ENCODE measurements at places on chromosomes 2 and 18.
A peak's percentile ranks its signal among the peaks of the same experiment; 100 is the strongest.

- no peak overlapping the region for H3K27ac ChIP-seq
- no peaks in the 10 kb centered on the region for H3K36me3 ChIP-seq
- no peaks in the 10 kb centered on the region for H3K4me1 ChIP-seq
Observed at GRCh38 chr2:184890311-184890710, 292.0 kb downstream of the ZNF804A start.

- H3K27me3 ChIP-seq: no peaks in the 10 kb centered on the region
- DNase-seq: no peak
- H3K4me1 ChIP-seq: peaks cover 2% of the 10 kb centered on the region
Observed at GRCh38 chr2:238064376-238064775, 3.6 kb downstream of the SCLY start.

DNA sequence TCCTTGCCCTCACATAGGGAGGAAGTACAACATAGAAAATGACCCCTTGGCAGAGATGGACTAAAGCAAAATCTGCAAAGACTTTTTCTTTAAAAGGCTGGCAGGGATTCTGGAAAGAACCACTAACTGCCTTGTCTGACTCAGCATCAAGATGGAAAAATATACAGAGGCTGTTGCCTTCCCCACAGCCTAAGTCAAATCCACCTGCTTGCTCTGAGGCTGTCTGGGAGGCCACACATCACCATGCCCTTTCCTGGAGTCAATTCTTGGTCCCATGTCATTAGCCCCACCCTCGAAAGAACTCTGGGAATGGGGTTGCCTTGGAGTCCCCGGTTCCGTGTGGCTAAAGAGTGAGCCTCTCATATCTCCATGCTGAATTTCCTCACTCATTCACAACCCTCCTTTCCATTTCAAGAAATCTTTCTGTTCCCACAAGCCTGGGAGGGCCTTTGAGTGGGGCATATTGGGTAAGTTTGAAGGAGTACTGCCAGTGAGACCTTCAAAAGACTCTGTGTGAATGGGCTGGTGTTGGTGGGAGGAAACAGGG is 39.4 kb downstream of the BMP10 start:
- no peaks in the 10 kb centered on the region for H3K36me3 ChIP-seq
- no peaks in the 10 kb centered on the region for H3K4me1 ChIP-seq
- no peak overlapping the region for H3K4me3 ChIP-seq
- no peak for DNase-seq
- no peak overlapping the region for H3K27ac ChIP-seq
- no peaks in the 10 kb centered on the region for H3K27me3 ChIP-seq

- no peak overlapping the region for H3K4me3 ChIP-seq
- H3K4me1 ChIP-seq: no peaks in the 10 kb centered on the region
- peak; percentile 66 for DNase-seq
- H3K27ac ChIP-seq: no peak overlapping the region
- no peaks in the 10 kb centered on the region for H3K36me3 ChIP-seq
Observed at GRCh38 chr2:3628800-3629199, 29.2 kb upstream of the ALLC start.

DNA sequence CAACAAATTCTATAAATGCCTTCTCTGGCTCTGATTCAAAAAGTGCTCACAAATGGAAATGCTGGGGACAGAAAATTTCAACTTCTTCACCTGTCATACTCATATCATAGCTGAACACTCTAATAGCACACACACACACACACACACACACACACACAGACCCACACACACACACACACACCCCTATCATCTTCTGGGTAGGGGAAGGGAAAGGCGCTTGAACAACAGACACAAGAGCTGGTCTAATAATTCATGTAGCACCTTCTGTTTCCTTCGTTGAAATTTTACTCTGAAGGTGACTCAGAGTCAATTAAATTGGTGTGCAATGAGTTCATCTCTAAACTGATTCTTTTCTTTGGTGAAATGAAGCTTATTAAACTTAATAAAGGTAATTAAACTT is 32.9 kb downstream of the CD28 start:
- H3K36me3 ChIP-seq: no peaks in the 10 kb centered on the region
- H3K27ac ChIP-seq: no peak overlapping the region
- no peak overlapping the region for H3K4me3 ChIP-seq
- H3K4me1 ChIP-seq: no peaks in the 10 kb centered on the region
- DNase-seq: no peak

DNA sequence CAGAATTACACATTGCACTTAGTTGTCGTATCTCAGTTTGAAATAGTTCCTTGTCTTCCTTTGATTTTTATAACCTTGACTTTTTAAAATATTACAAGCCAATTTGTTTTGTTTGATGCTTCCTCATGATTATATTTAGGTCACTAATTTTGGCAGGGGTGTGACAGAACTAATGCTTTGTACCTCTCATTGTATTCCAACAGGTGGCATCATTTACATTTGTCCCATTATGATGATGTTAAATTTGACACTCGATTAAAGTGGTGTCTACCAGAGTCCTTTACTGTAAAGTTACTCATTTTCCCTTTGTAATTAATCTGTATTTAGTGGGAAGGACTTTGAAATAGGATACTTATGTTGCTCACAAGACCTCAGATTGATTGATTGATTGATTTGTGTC is 21.5 kb upstream of the MFSD2B start:
- H3K27ac ChIP-seq: no peak overlapping the region
- no peaks in the 10 kb centered on the region for H3K27me3 ChIP-seq

DNA sequence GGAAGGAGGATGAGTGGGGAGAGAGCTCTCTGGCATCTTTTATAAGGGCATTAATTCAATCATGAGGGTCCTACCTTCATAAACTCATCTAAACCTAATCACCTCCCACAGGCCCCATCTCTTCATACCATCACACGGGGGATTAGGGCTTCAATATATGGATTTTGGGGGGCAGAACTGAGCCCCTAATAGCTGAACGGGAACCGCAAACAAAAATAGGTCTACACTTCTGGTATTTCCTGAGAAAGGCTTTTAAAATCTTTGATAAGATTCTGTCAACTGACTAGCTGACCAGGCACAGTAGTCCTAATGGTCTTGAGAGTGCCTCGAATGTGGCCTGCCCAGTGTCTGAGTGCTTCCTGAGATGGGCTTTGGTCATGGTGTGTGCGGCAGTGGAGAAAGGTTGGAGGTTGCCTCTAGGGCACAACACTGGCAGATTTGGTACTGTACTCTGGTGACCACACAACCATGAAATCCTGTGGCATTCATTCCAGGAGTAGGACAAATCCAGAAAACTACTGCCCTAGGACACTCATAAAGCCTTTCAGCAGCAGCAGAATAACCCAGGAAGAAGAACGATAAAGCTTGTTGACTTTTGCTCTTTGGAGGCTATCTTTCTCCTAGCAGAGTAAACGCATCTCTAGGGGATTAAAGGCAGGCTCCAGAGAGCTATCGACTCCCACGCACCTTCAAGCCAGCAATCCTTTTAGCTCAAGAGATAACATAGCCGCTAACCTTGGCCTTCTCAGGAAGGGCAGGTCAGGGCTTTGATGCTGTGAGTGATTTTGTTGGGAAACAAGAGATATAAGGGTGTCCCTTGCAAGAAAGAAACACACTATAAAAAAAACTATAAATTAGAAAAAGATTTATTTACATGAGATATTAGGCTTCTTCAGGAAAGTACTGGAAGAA is 12.3 kb upstream of the APOB start:
- H3K4me1 ChIP-seq: peaks cover 2% of the 10 kb centered on the region
- H3K27ac ChIP-seq: no peak overlapping the region

- peak; percentile 40 for DNase-seq
- no peak overlapping the region for H3K4me3 ChIP-seq
- H3K27ac ChIP-seq: no peak overlapping the region
- H3K4me1 ChIP-seq: no peaks in the 10 kb centered on the region
- H3K36me3 ChIP-seq: no peaks in the 10 kb centered on the region
Observed at GRCh38 chr18:50093366-50094064, 101.4 kb downstream of the MYO5B start.

DNA sequence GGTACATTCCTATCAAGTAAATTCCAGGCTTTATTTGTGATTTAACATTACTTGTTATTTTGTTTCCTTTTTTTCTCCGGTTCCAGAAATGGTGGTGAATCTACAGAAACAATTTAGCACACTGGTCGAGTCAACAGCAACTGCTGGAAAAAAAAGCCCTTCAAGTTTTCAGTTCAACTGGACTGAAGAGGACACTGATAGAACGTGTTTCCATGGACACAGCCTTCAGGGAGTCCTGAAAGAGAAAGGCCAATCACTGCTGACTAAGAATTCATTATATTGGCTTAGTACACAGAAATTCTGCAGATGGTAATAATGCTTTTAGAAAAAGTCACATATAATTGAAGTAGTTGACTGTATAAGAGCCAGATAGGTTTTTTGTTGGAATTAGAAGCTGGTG is 32.0 kb upstream of the GRHL1 start:
- H3K27ac ChIP-seq: no peak overlapping the region
- no peak for DNase-seq
- no peak overlapping the region for H3K4me3 ChIP-seq
- H3K27me3 ChIP-seq: no peaks in the 10 kb centered on the region
- H3K36me3 ChIP-seq: no peaks in the 10 kb centered on the region
- H3K4me1 ChIP-seq: no peaks in the 10 kb centered on the region

GRCh38 chr2:39625193-39625926 is 40.4 kb upstream of the TMEM178A start:
- peak; percentile 71 for DNase-seq
- H3K27ac ChIP-seq: peak overlapping the region; percentile 6
- H3K4me3 ChIP-seq: no peak overlapping the region
- H3K27me3 ChIP-seq: no peaks in the 10 kb centered on the region

DNA sequence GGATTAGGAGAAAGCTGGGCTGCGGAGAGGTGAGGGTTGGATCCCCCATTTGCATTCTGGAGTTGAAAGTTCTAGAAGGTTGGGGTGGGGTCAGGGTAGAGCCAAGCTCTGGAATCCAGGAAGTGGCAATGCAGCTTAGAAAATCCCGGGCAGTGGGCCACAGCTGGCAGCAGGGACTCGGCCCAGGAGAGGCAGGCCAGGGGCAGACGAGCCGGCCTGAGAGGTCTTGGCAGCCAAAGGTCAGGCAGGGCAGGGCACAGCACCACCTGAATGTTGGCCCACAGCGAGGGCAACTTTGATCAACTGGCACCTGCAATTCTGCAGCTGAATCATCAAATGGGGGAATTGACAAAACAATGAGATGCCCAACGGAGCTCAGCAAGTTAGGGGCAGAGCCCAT is 139.2 kb downstream of the INHBB start:
- no peaks in the 10 kb centered on the region for H3K4me1 ChIP-seq
- no peak overlapping the region for H3K27ac ChIP-seq
- DNase-seq: no peak
- H3K36me3 ChIP-seq: no peaks in the 10 kb centered on the region

- DNase-seq: no peak
- peak overlapping the region; percentile 72 for H3K4me3 ChIP-seq
- peak overlapping the region; percentile 92 for H3K27ac ChIP-seq
- no peaks in the 10 kb centered on the region for H3K36me3 ChIP-seq
Observed at GRCh38 chr2:200307724-200308545, 1.4 kb downstream of the SPATS2L start.

GRCh38 chr18:52334896-52335295 is 5.1 kb upstream of the DCC start:
- H3K4me1 ChIP-seq: no peaks in the 10 kb centered on the region
- no peak for DNase-seq
- H3K27me3 ChIP-seq: peaks cover 4% of the 10 kb centered on the region
- H3K4me3 ChIP-seq: no peak overlapping the region
- no peaks in the 10 kb centered on the region for H3K36me3 ChIP-seq

- no peaks in the 10 kb centered on the region for H3K36me3 ChIP-seq
- no peak for DNase-seq
- no peak overlapping the region for H3K4me3 ChIP-seq
- H3K27me3 ChIP-seq: no peaks in the 10 kb centered on the region
- H3K27ac ChIP-seq: no peak overlapping the region
Observed at GRCh38 chr2:43459446-43460173, 136.2 kb downstream of the THADA start.

DNA sequence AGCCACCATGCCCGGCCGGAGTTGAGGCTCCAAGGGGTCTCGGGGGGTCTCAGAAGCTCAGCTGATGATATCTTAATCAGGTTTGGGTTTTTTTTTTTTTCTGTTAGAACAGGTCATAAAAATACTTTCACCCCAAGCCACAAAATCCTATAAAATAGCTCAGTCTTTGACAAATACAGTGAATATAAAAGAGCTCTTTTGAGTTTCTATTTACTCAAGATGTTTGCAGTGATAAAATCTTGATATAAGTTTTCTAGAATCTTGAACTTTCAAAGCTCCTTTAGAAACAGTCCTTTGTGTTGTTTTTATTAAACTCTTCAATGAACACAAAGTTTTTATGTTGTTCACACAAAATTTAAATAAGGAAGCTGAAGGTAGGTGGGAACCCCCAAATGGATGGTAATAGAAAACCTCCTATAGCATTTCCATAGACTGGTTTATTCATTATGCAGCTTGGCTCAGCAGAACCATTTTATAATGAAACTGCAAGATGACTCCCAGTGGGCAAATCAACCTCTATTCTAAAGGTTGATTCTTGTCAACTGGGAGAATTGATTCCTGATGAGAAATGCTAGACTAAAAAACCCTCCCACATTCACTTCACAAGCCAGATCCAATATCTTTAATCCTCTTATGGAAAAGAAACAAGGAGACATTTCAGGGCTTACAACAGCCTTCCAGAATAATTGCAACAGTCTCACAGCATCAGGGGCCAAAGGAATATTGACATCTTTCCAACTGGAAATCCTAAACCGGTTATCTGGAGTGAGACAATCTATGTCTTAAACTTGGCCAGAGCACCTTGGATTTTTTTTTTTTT is 13.6 kb upstream of the NARS1 start:
- H3K36me3 ChIP-seq: no peaks in the 10 kb centered on the region
- H3K4me1 ChIP-seq: no peaks in the 10 kb centered on the region
- no peaks in the 10 kb centered on the region for H3K27me3 ChIP-seq
- no peak overlapping the region for H3K4me3 ChIP-seq
